ENCODE measurements at places on chromosomes 1 and 21.
A peak's percentile ranks its signal among the peaks of the same experiment; 100 is the strongest.

DNA sequence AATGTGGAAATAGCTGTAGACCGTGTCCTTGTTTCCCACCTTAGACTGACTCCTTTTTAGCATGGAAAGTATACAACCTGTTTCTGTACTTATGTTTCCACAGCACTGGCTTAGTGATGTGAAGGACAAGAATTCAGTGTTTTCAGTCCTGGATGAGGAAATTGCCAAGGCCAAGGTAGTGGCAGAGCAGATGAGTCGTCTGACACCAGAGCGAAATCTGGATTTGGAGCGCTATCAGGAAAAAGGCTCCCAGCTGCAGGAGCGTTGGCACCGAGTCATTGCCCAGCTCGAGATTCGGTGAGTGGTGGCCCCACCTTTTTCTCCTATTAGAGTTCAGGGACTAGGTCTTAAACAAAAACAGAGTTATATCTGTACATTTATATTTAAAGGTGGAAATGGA, 112.6 kb downstream of the MACF1 start:
- no peak for DNase-seq

- DNase-seq, result no peak
Measured at GRCh38 chr1:226618380-226618779, 69.8 kb downstream of the STUM start.

DNA sequence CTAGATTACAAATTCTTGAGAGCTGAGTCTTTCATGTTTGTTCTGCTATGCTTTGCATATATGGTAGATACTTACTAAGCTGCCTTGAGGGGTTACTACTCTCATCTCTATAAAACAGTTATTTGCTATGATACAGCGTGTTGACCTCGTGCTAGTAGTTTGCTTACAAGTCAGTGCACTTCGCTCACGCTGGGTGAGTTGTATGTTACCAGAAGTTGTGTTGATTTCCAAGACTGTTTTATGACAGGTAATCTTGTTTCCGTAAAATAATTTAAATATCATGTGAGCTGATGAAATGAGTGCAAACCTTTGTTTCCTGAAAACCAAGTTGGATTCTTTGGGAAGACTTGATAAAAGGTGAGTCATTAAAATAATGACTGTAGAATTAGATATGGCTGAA, 7.3 kb downstream of the MRPS6 start:
- DNase-seq, result no peak

DNA sequence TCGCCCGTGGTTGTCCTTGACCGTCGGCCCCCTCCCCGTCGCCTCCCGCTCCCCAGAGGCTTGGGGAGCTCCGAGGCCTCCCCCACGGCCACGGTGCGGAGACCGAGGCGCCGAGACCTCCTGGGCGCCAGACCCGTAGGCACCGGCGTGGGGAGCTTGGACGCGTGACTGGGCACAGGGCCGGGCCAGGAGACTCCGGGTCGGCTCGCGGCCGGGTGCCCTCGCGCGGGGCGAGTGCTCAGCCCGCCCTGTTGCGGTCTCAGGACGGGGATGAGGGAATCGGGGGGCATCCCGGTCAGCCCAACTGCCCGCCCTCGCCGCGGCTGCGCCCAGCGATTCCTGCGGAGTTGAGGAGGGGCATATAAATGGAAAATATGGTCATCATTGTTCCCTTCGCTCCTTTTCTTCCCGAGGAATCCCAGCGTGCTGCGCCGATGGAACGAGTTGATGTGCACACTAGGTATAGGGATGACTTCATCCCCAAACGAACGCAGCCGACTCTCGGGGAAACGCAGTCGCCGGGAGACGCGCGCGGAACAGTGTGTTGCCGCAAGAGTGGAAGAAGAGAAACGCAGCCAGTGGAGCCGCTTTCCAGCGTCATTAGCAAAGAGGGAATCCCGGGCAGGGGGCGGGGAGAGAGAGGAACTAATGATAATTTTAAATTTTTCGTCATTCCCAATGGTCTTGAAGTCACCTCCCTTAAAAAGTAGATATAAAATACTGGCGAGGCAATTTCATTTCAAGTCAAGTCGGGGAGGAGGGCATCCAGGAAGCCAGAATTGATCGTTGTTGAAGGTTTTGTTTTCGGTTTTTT, 747 bp upstream of the ENAH start:
- peak; percentile 64 for DNase-seq

- DNase-seq, result no peak
Measured at GRCh38 chr1:11784993-11785769, 20.6 kb downstream of the MTHFR start.

DNA sequence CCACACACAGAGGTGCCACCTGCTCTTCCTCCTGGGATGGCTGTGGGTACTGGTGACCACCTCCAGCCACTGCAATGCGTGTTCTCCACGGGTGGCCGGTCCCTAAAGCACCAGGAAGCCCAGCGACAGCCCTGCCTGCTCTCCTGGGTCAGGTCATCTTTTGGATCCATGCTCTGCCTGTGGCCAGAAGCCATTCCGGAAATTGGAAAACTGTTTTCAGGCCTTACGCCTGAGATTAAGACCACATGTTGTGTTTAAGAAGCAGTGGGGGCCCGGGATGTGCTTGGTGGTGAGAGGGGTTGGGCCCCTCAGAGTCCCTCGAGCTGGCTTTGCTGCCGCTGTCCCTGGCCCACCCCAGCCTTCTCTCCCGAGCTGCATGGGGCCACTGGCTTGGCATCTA, 150.8 kb downstream of the PEX14 start:
- no peak for DNase-seq

GRCh38 chr1:92747735-92748134, 37.2 kb downstream of the EVI5 start:
- no peak for DNase-seq

DNA sequence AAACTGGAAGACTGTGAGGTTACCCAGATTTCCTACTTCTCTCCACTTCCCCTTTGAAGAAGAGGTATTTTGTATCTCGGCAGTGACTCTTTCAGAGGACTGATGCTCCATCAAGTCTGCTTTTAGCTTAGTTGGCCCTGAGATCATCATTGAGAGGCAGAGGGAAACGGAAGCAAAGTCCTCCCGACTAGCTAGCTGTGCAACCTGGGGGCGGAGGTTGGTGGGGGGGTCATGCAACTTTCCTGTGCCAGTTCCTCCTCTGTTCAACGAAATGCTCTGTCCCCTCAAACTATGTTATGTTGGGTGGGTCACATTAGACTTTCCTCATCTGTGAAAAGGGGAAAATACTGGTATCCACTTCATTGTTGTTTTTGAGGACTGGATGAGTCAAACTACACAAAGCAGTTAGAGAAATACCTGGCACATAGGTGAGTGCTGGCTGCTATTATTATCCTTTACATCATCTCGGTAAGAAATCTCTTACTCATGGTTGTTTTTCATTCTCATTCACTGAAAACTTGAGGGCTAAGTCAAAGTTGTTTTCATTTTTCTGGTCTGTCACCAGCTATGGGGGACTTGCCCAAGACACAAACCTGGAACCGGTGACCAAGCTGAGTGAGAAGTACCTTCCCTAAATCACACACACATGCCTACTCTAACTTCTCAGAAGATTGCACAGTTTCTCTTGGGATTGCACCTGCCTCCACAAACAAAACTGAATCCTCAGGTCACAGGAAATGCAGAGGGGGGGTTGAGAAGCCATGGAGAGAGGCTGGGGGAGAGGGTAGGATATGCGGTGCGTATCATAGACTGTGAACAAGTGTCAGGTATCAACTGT, 83.3 kb downstream of the ABCA4 start:
- DNase-seq, result no peak

GRCh38 chr1:17563494-17564281, 24.2 kb downstream of the ARHGEF10L start:
- peak; percentile 47 for DNase-seq

GRCh38 chr1:61754545-61754944, 12.3 kb downstream of the PATJ start:
- no peak for DNase-seq

DNA sequence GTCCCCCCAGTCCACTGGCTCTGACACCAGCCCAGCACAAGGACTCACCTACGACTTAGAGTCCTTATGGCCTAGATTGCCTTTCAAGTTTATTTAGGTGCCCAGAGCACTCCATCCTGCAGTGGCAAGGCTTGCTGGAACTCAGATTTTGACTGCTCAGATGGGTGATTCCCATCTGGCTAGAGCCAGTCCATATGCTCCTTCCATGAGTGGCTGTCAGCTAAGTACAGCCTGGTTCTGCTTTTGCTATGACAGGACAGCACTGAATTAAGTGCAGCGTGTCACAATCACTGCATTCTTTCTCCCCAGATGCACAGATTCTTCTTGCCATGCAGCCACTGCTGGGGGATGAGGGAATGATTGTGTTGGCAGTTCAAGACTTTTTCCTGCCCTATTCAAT, 43.8 kb downstream of the GPR52 start:
- no peak for DNase-seq
